ENCODE measurements at places on chromosomes 5 and 9.

- DNase-seq = no peak
Observed at GRCh38 chr5:180197016-180197702, 11.9 kb downstream of the RASGEF1C start.

- DNase-seq = no peak
Observed at GRCh38 chr5:6656680-6657079, 23.4 kb downstream of the SRD5A1 start.

DNA sequence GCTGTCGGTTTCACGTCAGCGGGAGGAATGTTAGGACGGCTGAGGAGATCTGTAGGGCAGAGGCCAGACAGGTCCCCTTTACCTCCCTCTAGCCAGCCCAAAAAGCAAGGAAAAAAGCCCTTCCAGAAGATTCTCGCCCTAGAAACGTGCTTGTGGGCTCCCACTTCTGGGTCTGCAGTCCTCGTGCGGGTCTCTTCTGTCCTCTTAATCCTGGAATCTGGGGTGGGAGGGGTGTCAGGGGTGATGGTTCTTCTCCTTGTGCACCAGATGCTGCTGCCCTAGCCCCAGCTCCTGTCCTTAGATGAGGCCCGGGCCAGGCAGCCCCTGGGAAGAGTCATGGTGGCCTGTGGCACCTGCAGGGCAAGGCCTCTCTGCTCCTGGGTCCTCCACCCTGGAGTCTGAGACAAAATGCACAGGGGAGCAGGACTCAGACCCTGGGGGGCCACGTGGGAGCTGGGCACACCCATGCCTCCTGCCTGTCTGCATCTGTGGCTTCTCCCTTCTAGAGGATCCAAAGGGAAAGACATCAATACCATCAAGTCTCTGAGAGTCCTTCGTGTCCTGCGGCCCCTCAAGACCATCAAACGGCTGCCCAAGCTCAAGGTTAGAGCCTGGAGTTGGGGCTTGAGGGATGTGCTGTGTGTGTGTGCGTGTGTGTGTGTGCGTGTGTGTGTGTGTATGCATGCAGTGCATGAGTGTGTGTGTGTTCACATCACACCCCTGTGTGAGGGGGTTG lies 174.2 kb downstream of the CACNA1B start:
- no peak for DNase-seq

DNA sequence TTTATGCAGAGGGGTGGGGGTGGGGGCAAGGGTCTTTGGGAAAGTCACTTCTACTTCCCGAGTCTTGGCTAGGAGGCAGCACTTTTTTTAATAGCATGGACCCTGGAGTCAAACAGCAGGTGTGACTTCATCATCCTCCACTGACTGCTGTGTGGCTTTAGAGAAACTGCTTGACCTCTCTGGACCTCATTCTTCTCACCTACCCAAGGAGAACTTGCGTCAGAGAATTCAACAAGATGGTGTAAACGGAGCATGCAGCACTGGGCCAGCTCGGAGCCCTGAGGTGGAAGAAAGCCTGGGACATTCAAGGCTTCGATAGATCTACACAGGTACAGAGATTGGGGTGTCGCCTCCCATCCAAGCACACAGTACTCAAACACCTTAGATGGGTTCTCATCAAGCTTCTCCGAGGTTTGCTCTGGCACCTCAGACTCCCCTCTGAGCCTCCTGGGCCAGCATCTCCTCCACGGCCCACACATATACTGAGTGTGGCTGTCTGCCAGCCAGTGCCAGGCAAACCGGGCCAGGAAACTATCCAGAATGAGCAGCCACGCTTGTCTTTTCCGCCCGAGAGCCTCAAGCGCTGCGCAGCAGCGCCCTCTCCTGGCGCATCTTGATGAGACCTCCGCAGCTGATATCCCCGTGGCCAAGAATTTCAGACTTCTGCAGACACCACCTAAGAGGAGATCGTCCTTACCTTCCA lies 4.6 kb upstream of the SLC25A48 start:
- peak; percentile 61 for DNase-seq

DNA sequence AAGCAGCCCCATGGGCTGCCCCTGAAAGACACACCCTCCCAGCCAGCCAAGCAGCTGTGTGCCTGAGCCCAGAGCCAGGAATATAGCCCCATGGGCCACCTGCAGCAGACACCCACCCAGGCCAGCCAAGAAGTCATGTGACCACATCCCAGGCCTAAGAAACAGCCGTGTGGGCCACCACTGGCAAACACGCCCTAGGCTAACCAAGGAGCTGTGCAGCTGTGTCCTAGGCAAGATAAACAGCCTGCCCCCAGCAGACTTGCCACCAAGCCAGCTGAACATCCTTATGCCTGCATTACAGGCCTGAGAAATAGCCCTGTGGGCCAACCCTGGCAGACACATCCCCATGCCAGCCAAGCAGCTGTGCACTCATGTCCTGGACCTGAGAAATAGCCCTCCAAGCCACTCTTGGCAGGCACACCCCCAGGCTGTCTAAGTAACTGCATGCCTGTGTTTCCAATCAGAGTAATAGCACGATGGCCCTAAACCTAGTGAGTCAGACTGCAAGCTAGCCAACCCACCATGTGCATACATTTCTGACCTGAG lies 143.0 kb downstream of the ADAMTS6 start:
- DNase-seq = no peak

DNA sequence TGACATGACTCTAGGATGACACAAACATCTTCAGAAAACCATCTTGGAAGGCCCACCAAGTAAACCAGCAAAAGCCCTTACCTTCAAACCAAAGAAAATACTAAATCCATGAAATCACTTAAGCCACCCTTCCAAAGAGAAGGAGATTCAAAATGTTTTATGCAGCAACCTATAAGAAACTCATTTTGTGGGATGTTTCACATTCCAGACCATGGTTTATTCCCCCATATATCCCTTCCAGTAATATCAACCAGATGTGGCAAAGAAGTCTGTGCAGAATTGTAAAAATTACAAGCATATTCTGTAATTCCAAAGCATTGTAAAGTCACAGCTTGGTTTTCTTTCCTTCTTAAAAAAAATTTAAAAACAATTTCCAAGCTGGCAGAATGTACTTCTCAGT lies 117.4 kb downstream of the SLIT3 start:
- no peak for DNase-seq

- DNase-seq = no peak
Observed at GRCh38 chr9:124212381-124213050, 45.2 kb upstream of the NEK6 start.

- DNase-seq = no peak
Observed at GRCh38 chr9:119951591-119951990, 582.4 kb upstream of the BRINP1 start.

GRCh38 chr5:110397281-110397680 lies 329.2 kb downstream of the TMEM232 start:
- DNase-seq = no peak

- DNase-seq = no peak
Observed at GRCh38 chr9:98807814-98808195, 335 bp downstream of the GALNT12 start.

- DNase-seq = no peak
Observed at GRCh38 chr9:10764481-10764880, 151.7 kb upstream of the PTPRD start.

- no peak for DNase-seq
Observed at GRCh38 chr9:122058051-122058450, 35.1 kb downstream of the TTLL11 start.

DNA sequence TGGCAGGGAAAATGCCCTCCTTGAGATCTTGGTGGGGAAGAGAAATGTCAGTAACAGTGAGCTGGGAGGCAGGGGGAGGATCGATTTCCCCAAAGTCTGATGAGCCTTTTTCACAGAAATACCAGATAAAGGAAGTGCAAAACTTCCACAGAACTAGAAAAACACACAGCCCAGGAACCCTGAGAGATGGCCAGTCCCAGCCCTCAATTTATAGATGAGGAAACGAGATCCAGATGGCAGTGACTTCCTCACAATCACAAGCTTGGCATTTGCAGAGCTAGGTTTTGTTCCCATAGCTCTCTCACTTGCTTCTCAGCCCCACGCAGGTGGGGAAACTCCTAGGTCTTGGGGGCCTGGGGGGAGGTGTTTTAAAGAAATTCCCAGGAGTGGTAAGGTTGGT lies 3.8 kb upstream of the GGTA1 start:
- DNase-seq = no peak

GRCh38 chr5:171770153-171770552 lies 15.5 kb upstream of the SMIM23 start:
- no peak for DNase-seq

DNA sequence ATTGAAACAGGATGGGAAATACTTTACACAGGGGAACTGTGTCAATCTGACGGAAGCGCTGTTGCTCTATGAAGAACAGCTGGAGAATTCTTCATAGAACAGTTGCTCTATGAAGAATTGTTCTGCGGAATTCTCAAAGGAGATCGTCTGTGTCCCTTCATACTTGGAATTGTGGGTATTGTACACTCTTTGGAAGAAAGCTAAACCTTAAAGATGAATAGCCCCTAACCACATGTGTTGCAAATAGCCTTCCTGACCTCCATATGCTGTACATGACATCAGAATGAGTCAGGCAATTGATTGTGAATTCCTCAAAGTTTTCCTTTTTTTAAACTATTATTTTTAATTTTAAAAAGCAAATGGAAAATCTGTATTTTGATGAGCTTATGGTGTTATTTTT lies 15.6 kb downstream of the NIM1K start:
- no peak for DNase-seq

DNA sequence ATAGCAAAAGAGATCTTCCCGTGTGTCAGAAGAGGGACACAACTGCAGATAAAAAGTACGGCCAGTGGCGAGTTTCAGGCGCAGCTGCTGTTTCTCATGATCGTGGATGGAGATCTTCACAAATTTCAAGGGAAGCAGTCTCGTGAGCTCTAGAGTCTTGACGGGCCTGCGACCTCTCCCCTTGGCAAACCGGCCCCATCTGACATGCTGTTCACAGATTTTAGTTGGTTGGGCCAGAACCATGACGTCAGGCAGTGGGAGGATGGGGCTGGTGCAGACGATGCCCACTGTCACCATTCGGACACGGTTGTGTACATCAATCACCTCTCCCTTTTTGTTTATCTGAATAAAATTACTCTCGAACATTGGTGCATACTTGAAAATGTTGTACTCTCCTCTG lies 396 bp downstream of the GARIN3 start:
- no peak for DNase-seq
